ENCODE measurements at places on chromosomes 6 and 20.

DNA sequence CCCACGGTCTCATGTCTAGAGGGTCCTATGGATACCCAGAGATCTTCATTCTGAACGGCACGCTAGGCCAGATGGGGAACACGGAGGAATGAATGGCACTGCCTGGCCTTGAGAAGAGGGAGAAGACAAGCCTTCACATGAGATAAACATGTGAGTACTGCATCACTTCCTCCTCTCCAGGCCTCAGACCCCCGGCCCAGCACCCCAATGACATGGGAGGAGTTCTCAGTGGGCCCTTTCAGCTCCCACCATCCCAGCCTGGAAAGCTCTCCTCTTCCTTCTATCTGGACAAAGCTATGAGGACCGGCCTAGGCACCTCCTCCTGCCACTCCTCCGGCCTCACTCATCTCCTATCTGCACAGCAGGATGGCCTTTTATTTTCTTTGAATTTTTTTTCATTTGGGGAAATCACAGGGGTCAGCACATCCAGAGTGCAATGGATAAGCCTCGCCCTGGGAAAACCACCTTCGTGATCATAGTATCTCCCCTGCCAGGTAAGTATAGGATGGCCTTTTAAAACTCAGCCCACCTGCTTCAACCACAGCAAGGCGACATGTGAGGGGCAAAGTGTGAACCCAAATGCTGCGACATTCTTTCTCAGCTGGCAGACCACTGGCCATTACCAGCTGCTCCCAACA lies 39.2 kb upstream of the CDKN1A start:
- DNase-seq: no peak

- no peak for DNase-seq
These were observed 5.4 kb upstream of the GINM1 start for GRCh38 chr6:149560736-149561135.

GRCh38 chr6:121383478-121383877 lies 49.2 kb upstream of the TBC1D32 start:
- no peak for DNase-seq

- no peak for DNase-seq
These were observed 83.0 kb upstream of the MRPS10 start for GRCh38 chr6:42300701-42301100.

DNA sequence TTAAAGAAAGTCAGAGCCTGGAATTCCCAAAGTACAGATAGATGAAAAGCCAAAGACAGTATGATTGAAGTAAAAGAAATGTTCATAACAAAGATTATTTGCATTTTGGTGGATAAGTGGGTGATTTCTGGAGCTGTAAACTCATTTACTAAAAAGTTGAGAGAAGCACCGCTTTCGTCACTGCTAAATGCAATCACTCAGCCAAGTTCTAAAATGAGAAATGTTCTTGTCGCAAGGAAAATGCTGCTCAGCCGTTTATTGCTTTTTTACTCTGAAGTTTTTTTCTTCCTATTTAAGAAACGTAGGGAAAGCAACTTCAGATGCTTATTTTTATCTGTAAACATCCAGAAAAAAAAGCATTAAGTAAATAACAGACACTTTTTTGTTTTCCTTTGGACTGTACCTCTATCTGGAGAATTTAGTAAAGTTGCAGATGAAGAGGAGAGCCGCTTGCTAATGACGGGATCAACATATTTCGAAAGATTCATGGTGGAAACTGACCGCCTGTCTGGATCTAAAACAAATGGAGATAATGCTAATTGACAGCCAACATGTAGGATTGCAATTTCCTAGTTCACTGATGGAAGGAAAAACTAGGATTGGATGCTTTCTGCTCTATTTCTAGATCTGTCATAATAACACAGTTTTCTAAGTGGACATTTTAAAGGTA lies 93.8 kb upstream of the BCLAF1 start:
- no peak for DNase-seq

- no peak for DNase-seq
These were observed 42.2 kb downstream of the PYGB start for GRCh38 chr20:25289886-25290597.

- no peak for DNase-seq
These were observed 328.7 kb downstream of the UTRN start for GRCh38 chr6:144613859-144614258.

DNA sequence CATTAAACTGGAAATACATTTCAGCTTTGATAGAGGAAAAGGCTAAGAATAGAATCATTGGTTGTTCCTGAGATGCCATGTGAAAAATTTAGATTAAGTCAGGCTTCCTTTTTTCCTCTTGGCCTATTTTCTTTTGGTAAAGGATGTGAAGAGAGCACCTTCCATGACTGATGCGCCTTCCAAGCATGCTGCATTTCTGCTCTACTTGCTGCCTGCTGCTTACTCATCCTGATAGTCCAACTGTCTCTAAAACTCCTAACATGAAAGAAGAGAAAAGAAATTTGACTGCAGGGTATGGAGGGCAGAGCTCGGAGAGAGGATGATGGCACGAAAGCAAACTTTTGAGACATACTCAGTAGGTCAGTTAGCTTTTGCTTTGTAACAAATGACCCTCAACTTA lies 28.8 kb downstream of the SNAP25 start:
- no peak for DNase-seq

GRCh38 chr6:74550821-74551220 lies 655.0 kb downstream of the COL12A1 start:
- no peak for DNase-seq

DNA sequence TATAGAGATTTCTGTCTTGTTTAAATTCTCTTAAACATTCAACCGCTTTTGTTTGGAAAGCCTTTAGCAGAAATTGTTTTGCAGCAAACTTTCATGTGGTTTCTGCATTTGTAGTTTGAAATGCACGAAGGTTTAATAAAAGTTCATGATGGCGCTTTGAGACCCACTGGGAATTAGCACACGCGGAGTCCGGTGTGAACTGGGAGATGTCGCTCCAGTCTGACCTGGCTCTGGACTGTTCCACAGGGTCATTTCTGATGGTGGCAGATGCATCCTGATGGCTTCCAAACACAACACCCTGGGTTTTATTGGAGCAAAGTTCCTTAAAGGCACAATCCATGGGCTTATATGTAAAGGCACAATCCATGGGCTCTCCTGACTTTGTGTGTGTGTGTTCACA lies 78.1 kb upstream of the MTHFD1L start:
- no peak for DNase-seq

DNA sequence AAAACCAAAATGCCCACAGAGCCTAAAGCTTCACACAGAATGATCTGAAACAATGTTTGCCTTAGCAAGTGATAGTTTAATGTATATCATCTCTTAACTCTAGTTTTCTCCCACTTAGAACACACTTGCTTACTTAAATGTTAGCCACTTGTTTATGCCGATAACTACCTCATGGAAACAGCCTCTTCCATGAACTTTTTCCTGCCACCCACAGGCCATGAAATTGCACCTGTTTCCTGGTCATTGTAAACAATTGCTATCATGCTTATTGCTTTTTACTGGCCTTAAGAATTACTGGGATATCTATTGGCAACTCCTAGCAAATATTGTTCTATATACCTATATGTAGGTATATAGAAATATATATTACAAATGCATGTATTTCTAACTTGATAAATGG lies 231.1 kb downstream of the HDGFL1 start:
- DNase-seq: no peak

- DNase-seq: peak; percentile 77
These were observed 138.7 kb upstream of the SASH1 start for GRCh38 chr6:148203970-148204369.

DNA sequence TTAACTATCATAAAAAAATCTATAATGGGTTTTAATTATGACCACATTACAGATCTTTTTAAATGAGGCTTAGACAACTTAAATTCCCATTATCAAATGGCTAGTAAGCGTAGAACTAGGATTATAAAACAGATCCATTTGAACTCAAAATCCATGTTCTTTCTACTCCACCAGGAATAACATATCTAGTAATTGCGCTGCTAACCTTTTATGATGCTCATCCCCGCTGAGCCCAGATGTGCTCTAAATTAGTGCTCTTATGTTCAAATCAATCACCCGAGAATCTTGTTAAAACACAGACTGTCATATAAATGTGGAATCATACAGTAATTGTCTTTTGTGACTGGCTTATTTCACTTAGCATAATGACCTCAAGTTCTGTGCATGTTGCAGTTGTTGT lies 903.1 kb downstream of the PHF3 start:
- no peak for DNase-seq

DNA sequence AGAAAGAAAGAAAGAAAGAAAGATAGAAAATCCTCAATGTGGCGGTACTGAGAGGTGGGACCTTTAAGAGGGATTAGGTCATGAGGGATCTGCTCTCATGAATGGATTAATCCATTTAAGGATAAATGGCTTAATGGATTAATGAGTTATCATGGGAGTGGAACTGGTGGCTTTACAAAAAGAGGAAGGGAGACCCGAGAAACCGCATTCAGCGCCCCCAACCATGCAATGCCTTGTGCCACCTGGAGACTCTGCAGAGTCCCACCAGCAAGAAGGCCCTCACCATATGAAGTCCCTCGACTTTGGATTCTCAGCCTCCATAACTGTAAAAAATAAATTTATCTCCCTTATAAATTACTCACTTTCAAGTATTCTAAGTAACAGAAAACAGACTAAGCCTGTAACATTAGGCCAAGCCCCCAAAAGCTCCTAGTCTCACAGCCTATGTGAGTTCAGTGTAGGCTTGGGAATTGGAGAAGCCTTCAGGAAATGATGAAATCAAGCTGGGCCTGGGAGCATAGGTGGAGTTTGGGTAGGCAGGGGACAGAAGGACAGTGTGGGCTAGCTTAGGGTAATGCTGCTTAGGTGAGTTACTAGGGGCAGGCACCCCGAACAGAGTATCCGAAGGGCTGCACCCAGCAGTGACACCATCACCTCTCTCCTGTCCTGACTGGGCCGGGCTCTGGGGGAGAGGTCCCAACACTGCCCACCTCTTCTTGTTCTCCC lies 36.2 kb upstream of the RNF24 start:
- no peak for DNase-seq

DNA sequence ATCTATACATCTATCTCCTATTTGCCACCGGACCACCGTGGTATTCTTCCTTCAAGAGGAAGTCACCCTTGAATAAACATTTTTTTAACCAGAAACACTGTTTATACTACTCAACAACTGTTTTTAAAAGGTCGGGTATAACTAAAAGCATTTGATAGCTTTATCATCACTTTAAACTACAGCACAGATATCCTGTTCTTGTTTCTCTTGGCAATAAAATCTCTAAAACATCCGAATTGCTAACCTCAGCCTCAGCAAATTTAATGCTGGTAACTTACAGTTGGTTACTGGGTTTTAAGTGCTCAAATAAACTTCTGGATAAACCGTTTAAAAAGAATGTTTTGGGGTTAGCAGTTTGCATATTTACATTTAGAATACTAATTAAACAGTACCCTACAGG lies 20.4 kb downstream of the ZUP1 start:
- DNase-seq: peak; percentile 26

DNA sequence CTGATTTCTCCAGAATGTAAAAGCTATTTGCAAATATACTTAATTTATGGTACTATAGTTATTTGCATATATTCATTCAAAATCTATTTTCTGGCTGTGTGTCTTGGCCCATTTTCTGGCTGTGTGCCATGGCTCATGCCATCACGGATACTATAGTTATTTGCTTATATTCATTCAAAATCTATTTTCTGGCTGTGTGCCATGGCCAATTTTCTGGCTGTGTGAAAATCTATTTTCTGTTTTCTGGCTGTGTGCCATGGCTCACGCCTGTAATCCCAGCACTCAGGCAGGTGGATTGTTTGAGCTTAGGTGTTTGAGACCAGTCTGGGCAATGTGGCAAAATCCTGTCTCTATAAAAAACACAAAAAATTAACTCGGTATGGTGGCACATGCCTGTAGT lies 28.9 kb upstream of the RIPK1 start:
- no peak for DNase-seq

GRCh38 chr20:49823152-49823847 lies 10.7 kb downstream of the SLC9A8 start:
- DNase-seq: no peak

GRCh38 chr6:22042706-22043105 lies 254.1 kb downstream of the PRL start:
- DNase-seq: no peak

- DNase-seq: no peak
These were observed 612 bp downstream of the ADAT2 start for GRCh38 chr6:143449714-143450452.

DNA sequence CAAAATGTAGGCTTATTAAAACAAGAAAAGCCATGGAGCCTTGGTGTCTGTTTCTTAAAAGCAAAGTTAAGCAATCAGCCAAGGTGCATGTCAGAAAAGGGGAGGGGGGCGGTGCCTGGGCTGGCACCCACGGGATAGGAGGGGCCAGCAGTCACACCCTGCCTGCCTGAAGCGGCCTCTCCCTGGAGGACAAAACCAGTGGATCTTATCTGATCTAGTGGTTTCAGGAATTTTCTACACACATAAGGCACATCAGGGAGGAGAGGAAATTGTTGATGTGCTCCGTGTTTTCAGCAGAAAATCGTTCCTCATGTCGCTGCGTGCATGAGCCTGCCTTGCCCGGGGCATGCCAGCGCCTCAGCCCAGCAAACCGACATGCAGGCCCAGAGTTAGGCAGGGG lies 276.4 kb downstream of the TAF4 start:
- DNase-seq: no peak

- no peak for DNase-seq
These were observed 49.7 kb downstream of the SYNE1 start for GRCh38 chr6:152587473-152587872.

DNA sequence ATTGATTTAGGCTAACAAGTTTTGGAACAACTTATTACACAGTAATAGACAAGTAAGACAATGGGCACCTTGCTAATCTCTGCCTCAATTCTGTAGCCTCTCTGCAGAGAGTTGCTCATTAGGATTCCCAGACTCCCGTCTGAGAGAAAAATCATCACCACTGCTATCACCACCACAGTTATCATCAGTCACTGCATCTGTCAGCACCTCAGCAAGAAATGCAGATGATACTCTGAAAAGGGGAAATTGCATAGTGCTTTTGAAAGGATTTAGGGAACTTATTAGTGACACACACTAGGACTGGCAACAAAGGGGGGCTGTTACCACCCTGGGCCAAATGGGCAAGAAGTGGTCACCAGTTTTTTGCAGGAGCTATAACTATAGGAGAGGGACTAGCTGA lies 39.9 kb downstream of the FOXA2 start:
- no peak for DNase-seq

DNA sequence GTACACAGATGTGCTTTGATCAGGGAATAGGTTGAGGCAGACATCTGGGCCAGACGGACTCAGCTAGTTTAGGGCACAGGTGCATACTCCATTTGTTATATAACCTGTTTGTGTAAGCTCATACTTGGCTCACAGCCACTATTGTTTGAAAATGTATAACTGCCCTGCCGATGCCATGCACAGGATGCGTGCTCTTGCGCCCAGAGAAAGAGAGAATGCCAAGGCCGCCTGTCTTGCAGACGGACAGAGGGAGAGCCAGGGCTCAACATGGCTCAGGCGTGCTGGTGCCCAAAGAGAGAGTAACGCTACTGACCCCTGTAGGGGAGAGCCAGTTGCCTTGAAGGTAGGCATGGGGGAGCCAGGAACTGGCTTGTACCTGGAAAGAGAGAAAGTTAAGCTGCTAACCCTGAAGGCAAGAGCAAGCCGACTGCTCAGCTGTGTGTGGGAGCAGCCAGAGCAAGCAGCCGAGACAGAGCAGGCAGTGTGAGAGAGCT lies 57.7 kb downstream of the FAM229B start:
- no peak for DNase-seq

All from AG04449 (cell line).